ENCODE measurements at places on chromosomes 16 and 17.

- no peak for DNase-seq
Observed at GRCh38 chr16:81740169-81740568, 38.9 kb upstream of the PLCG2 start.

DNA sequence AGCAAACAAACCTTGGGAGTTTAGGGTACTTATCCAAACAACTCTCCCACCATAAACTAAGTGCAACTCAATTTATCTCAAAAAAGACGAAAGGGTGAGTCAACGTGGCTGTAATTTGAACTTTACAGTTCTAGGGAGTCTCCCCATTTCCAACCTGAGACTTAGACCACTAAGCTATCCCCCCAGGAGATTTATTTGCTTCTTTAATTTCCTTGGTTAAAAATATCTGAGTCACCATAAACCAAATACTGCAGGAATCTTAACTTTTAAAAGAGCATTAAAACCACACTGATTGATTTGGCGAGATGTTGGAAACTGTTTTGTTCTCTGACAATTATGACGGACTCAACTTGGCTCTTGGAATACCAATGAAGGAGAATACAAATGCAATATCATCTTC, 299.3 kb upstream of the SOX9 start:
- no peak for DNase-seq

DNA sequence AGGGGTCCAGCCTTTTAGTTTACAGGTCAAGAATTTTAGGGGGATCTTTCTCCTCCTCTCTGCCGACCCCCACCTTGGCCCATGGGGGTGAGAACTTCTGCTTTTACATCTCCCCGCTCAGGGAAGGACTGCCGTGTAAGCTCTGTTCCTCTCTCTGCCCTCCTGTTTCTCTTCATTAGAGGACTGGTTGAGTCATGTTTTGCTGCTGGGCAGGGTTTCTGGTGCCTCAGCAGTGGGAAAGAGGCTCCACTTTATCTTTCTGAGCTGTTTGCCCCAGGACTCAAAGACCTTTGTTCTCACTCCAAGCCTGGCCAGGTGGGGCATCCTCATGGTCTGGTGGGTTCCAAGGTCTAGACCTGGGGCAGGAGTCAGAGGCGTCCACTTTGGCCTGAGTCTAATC, 93.0 kb downstream of the UTP18 start:
- peak; percentile 55 for DNase-seq

- DNase-seq = peak; percentile 18
Observed at GRCh38 chr17:33492731-33493265, 199.7 kb upstream of the ASIC2 start.

- DNase-seq = no peak
Observed at GRCh38 chr17:81028506-81028858, 6.5 kb upstream of the BAIAP2 start.

DNA sequence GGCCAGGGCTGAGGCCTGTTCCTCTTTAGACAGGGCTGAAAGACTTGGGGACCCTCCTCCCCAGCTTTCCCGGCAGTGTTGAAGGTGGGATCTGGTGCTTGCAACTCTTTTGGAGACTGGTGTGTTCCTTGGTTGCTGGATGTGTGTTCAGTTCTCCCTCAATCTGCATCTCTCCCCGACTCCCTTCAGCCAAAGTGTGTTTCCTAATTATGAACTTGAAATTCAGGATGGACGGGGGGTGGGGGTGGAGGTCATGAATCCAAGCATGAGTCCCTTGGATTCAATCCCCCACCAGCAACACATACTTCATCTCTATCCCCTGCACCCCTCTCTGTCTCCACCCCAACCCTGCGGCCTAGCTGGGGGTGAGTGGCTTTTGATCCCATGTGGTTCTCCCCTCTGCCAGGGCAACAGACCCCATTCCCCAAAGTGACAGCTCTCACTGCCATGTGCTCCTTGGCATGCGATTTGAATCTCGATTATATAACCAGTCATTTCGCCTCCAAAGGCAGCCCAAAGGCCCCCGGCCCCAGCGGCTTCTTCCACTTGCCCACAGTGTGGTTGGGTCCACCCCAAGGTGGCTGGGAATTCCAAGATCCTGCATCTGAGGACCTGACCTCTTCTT, 1.3 kb downstream of the ARHGAP23 start:
- no peak for DNase-seq

- DNase-seq = no peak
Observed at GRCh38 chr17:61139219-61139618, 260.4 kb upstream of the TBX2 start.

GRCh38 chr17:70871180-70871818, 702.0 kb downstream of the KCNJ2 start:
- no peak for DNase-seq

GRCh38 chr16:27385398-27385797, 16.6 kb upstream of the IL21R start:
- no peak for DNase-seq

- no peak for DNase-seq
Observed at GRCh38 chr16:86733546-86734254, 155.4 kb downstream of the FOXL1 start.

- no peak for DNase-seq
Observed at GRCh38 chr16:76164970-76165558, 112.1 kb upstream of the CNTNAP4 start.

DNA sequence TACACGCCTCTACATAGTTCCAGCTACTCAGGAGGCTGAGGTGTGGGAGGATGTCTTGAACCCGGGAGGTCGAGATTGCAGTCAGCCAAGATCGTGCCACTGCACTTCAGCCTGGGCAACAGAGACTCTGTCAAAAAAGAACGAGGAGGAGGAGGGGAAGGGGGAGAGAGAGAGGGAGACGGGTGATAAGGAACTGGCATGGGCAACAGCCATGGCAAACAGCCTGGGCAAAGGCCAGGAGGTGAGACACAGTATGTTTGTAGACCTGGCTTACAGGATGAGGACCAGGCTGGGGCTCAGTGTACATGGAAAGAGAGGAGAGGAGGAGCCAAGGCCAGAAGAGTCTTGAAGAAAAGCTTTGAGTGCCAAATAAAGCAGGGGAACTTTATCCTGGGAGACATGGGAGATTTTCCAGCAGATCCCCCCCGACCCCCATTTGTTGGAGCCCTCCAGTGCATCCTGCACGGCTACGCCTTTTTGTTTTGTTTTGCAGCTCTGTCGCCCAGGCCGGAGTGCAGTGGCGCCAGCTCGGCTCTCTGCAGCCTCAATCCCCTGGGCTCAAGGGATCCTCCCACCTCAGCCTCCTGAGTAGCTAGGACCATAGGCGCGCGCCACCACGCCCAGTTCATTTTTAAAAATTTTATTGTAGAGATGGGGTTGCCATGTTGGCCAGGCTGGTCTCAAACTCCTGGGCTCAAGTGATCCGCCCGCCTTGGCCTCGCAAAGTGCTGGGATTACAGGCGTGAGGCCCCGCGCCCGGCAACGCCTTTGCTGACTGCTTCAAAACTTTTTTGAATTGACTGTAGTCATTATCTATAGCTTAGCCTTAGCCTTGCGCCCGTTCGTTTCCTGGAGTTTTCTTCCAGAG, 1.3 kb upstream of the ALKBH5 start:
- peak; percentile 58 for DNase-seq

Measured in umbilical cord (tissue), 2 donors.